ENCODE measurements at places on chromosomes 5 and 9. TPM values are rescaled to one million over a fixed set of nuclear protein-coding genes. Genes with fewer than 3 reads are reported as not detected.
A peak's percentile ranks its signal among the peaks of the same experiment; 100 is the strongest.

DNA sequence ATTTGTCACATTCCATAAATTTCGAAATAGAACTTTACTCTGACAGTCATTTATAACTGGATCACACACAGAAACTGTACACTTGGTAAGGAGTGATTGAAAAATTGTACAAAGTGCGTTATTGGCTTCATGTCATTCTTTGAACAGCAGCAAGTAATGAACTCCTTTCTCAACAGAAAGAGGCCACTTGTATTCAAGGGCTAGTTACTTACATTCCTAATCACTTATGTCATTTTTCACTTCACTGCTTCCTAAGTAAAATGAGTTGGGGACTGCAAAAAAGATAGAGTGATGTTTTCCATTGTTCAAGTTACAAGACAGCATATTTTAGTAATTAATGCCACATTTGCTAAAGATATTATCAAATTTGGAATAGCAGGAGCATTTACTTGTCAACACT is 893.2 kb downstream of the DTWD2 start:
- no peak for DNase-seq

DNA sequence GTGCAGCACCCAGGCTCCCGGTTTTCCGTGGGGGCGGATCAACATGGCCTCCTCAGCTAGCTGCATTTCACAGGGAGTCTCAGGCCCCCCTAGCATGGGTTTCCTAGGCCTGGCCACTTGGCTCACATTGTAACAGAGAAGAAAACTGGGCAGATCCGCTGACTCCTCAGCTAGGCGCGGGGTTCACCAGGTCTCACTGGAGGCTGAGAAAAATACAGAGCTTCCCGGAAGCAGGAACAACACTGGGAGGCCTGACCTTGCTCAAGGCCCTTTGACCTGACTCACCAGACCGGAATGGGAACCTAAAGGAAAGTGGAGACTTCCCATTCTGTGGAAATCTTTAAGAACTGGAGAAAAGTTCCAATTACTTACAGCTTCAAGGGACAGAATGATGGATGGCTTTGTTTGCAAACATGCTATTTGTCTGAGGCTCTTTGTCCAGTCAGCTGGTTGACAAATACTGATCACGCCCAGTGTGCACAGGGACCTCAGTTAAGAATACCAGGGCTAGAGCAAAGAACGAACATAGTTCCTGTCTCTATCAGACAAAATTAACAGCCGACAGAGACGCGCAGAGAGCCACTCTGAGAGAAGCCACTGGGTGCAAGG is 88.7 kb upstream of the LRRTM2 start:
- DNase-seq = no peak

DNA sequence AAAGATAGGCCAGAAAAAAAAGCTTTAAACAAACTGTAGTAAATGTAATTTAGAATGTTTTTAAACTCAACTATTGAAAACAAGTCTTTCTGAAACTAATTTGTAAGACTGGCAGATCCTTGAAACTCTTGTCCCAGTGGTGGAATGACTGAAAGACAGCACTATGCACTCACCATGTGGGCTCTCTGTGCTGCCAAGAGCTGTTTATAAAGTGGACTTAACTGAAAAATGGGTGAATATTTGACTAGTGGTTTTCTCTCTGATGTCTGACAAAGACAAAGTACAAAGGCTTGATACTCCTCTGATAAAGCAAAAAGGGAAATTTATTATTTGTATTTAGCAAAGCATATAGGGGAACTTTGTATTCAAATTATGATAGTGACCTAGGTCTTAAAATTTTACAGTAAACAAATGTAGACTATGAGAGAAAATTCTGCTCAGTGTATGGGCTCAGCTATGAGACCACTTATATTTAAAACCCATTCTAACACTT is 635.4 kb downstream of the NR2F1-AS1 start:
- no peak for DNase-seq

GRCh38 chr9:106065136-106065535 is 370.8 kb downstream of the TMEM38B start:
- no peak for DNase-seq

DNA sequence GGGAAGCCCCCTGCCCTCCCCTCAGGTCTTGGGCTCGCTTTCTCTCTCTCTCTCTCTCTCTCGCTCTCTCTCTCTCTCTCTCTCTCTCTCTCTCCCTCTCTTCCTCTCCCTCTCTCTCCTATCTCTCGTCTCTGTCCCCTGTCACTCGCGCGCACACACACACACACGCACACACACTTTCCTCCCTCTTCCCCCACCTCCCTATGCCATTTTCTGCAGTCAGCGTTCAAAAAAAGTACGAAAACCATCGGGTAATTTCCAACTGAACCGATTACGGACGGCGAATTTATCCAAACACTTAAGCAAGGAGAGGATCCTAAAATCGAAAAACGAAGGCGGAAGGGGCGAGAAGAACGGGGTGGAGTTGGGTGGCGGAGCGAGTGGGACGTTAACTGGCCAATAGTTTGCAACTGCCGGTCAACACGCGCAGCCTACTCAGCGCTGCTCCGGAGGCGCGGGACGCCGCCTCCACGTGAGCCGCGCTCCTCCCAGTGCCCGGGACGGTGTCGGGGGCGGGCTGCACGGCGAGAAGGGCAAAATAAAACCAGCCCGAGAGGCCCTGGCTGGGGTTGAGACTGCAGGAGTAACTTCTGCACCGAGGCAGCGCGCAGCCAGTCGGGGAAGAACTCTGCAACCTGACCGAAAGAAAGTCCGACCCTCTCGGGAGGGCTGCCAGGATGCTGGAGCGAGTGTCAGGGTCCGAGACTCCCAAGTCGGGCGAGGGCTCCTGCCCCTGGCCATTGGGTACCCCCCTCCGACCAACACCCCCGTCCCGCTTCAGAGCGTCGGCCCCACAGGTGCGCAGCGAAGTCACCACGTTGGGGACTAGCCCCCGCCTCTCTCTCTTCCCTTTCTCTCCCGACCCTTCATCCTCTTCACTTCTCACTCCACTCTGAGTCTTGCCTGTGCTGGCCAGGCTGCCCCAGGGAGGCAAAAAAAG is 24.9 kb upstream of the ELAVL2 start:
- no peak for DNase-seq

DNA sequence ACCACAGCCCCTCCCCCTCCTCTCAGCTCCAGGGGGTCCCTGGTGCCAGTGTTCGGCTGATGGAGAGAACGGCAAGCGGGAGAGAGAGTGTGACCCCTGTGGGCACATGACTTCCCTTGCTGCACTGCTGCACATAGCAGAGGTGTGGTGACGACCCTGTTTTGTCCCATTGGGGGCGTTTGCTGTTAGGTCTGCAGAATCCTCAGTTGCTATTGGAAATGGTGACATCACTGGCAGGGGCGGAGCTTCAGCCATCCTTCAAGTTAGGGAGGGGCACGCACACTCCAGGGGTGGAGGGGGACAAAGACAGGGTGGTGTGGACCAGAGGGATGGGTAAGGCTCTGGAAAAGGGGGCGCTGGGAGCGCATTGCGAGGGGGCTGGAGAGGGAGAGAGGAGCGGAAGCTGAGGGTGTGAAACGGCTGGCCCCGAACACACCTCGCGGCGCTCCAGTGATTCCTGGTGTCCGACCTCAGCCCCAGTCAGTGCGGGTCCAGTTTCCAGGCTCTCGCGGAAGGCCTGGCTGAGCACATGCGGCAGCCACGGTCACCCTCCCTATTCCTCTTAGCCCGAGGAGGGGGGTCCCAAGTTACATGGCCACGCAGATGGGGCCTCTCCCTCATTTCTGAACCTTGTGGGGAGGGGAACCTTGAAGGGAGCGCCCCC is 764 bp upstream of the GRIN1 start:
- DNase-seq = peak; percentile 43

- DNase-seq = no peak
These were observed 14.1 kb upstream of the MAP1B start for GRCh38 chr5:72093217-72093616.

- DNase-seq = peak; percentile 54
These were observed 144.3 kb upstream of the DHFR start for GRCh38 chr5:80799041-80799440.

- DNase-seq = no peak
These were observed 2.3 kb upstream of the TSC1 start for GRCh38 chr9:132946631-132947295.

DNA sequence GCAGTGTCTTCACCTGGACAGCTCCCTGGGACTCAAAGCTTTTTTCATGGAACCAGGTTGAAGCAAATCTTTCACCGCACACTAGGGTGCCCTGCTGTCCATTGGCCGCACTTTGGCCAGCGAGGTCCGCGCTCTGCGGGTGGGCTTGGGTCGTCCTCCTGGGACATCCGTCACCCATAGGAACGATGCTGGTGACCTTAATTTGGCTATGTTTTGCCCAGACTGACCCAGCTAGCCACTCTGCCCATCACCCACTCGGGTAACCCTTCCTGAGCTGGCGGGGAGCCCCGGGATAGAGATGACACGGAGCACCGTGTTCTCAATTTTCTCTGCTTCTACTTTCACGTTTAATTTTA is 25.9 kb downstream of the ZDHHC11B start:
- no peak for DNase-seq

DNA sequence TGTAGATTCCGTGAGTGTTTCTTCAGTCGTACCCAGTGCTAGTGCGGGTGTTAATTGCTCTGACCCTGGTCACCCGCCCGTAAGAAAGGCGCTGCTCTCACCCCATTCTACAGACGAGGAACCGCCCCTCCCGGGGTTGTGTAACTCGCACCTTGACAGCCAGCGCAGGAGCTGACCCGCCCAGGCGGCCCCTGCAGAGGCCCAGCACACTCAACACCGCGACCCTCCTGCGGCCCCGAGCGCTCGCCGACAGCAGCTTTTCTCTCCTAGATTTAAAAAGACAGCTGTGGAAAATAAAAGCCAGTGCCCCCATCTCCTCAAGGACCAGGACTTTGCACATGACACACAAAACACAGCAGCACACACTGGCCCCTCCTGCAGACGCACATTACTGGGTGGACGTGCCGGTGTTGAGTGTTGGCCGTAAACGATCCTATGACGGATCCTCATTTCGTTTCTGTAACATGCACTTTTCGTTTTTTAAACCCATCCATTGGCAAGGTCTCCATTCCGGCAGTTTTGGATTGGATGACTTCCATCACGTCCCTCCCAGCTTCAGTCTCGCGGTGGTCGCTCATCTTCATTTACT is 22.9 kb downstream of the OR2V2 start:
- DNase-seq = no peak

- DNase-seq = no peak
These were observed 46.5 kb downstream of the RETREG1 start for GRCh38 chr5:16570121-16570815.

GRCh38 chr9:138080979-138081378 is 203.4 kb downstream of the CACNA1B start:
- no peak for DNase-seq

DNA sequence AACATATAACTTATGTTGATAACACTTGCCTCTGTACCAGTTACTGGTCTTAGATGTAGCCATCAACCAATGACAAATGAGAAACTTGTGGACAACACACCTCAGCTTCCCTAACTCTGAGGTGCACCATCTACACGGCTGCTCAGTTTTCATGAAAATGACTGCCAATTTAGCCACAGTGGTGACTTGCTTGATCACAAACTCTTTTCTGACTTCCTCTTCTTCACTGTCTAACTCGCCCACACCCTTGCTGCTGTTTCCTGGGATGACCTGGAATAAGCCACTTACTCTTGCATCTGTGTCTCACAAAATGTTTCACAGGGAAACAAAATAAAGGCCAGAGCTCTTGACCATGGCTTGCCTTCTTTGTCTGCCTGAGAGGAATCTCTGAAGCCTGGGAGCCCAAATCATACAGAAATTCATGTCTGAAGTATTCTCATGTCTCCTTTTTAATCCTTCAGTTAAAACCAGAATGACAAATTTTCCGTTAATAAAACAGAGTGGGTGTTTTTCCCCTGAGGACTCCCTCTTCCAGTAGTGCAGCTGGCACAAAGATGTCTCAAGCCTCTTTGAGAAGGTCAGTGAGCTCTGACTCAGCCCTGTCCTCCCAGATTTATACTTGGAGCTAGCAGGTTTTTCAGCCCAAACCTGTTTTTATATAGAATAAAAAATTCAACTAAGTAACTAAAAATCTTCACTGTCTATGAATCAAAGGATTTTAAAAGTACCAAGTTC is 126.5 kb upstream of the PAM start:
- no peak for DNase-seq

GRCh38 chr9:341634-342421 is 127.2 kb downstream of the DOCK8 start:
- no peak for DNase-seq

DNA sequence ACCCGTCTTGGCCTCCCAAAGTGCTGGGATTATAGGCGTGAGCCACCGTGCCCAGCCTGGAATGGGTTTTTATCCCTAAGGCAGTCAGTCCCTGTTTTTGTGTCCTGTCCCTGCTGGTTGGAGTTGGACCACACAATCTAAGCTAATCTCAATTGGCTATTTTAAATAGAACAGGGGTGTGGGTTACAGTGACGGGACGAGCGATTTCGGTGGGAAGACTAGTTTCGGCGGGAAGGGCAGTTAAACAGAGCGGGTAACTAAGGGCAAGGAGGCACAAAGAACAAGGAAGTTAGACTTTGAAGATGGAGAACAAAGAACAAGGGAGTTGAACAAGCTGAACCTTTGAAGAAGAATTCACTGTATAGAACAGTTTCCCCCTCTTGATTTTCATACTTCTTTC is 1.4 kb downstream of the GTF3C5 start:
- DNase-seq = no peak

DNA sequence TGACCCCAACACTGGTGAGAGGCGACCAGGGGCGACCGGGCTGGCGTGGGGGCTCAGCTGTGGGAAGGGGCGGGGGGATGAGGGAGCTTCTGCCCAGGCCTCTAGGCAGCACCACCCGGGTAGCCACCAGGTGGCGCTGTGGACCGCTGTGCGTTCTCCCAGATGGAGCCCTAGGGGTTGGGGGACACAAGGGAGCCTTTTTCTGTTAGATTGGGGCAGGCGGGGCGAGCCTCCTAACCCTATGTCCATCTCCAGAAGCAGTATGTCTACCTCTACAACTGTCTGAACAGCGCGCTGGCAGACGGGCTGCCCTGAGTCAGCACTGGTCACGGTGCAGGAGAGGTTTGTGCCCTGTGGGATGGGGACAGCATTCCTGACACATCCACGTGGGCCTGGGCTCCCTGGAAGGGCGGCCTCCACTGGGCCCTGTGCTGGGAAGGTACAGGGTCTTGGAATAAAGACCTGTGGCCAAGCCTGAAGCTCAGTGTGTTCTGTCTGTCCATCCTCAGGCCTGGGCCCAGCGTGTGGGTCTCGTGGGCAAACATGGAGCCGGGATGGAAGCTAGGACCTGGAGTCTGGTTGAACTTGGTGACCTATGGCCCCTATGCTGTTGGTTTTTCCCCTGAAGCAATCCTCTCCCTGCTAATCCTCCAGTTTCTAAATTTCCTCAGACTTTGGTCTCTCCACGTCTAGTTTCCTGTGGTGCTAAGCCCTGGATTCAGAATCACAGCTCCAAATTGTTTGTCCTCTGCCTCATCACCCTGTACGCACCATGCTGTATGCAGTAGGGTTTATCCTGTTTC is 23.1 kb upstream of the SPTLC1 start:
- DNase-seq = peak; percentile 73

The HTR1A gene
- not detected for polyA plus RNA-seq

The GGTA1 gene
- polyA plus RNA-seq = 42.5 TPM

The TCERG1 gene
- 17.8 TPM for polyA plus RNA-seq

The TSSK1B gene
- polyA plus RNA-seq = 0.07 TPM

The ZNF462 gene
- 5.2 TPM for polyA plus RNA-seq

The ZDHHC11B gene
- 6.6 TPM for polyA plus RNA-seq

The WNK2 gene
- 167 TPM for polyA plus RNA-seq

The ZNF608 gene
- 16.4 TPM for polyA plus RNA-seq

The ANKDD1B gene
- polyA plus RNA-seq = 0.11 TPM

The LPAR1 gene
- polyA plus RNA-seq = 14.2 TPM
